Erythroblast (primary cell): ENCODE measurements at places on chromosomes 12 and 14.

DNA sequence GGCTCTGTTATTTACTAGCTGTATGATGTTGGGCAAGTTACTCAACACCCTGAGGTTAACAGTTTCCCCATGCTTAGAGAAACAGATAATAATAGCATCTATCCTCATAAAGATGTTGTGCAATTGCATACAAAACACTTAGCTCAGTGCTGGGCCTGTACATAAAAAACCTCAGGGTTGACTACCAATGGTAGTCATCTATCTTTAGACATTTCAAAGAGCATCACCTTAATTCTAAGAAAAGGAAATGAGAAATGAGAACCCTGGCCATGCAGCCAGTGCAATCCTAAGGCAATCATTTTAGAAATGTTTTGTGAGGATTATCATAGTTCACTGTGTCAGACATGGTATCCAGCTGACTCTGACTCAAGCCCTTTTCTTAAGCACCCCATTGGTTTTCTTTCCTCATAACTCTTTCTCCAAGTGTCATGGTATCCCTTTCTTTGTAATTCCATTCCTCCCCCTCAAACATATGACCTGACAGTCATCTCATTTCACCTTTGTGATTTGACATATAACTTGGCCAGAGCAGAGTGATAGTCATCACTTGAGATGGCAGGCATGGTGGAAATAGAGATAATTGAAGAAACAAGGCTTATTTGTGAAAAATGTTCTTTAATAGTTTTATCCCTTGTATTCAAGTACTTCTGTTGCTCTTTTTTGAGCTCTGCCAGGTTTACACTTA is 29.5 kb upstream of the OSBPL8 start:
- DNase-seq, result no peak

DNA sequence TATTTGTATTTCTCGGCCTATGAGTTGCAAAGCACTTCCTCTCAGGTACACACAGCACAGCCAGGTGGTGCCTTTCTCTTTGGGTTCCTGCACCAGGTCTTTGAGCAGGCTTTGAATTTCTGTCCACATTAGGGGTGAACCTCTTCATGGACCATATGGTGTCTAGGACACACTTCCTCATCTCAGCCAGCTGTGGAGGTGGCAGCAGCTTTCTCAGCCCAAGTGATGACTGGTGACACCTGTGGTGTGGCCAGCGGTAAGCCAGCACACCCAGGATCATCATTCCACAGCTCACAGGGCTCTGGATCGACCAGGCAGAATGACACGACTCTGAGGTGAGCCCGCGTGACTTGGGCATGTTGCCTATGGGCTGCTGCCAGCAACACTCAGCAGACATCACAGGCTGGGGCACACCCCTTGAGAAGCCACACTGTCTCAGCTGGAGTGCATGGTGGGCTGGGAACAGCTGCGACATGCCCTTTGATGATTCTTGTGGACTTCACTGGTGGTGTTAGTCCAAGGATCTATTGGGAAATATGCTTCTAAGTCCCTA is 36.8 kb downstream of the SLC5A8 start:
- no peak for DNase-seq

DNA sequence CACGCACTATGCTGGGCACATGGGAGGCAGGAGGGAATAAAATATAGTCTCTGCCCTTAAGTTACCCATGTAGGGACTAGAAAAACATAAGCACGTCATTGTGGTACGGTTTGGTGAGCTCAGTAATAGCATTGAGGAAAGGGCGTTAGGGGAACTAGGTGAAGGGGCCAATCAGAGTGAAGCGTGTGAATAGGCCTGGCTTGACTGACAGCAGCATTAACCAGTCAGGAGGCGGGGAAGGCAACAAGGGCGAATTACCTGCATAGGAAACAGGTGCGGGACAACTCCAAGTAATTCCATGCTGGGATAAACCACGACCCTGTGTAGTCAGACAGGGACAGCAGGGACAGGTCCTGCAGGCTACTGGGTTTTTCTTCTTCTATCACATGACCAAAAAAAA is 107.7 kb downstream of the UNC79 start:
- peak; percentile 16 for DNase-seq

GRCh38 chr12:58268069-58268468 is 326.7 kb downstream of the ATP23 start:
- DNase-seq, result no peak

GRCh38 chr12:4628406-4628805 is 20.4 kb downstream of the AKAP3 start:
- DNase-seq, result no peak

- DNase-seq, result no peak
These were observed 48.0 kb downstream of the PTHLH start for GRCh38 chr12:27924350-27925135.

GRCh38 chr12:5941907-5942306 is 3.2 kb downstream of the ANO2 start:
- no peak for DNase-seq

DNA sequence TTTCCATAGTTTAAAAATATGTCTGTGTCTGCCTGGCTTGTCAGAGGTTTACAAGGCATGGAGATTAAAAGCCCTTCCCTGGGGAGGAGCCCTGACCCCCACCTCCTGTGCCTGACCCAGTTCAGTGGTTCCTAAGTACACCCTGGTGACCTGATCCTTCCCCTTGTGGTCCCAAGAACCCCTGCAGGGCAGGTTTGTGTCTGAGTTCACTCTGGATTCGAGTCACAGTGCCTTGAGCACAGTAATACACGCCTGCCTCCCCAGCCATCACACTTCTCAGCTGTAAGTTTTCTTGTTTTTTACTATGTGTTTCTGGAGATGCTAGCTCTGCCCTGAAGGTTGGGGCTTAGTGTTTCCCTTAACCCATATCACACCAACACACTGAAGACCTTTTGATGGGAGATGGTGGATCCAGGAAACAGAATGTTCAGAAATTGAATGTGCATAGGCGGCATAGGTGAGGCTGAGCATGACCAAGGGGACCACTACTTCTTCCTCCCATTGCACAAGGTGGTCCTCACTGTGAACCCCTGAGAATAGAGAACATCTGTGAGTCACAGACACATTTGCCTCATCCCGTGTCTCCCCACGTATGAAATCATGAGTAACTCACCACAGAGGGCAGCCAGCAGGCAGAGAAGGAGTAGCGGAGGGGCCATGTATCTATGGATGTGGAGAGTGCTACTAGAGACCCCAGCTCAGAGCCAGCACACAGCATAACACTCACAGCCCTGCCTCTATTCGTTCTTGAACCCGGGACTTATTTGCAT is 962.9 kb downstream of the TMEM121 start:
- no peak for DNase-seq

DNA sequence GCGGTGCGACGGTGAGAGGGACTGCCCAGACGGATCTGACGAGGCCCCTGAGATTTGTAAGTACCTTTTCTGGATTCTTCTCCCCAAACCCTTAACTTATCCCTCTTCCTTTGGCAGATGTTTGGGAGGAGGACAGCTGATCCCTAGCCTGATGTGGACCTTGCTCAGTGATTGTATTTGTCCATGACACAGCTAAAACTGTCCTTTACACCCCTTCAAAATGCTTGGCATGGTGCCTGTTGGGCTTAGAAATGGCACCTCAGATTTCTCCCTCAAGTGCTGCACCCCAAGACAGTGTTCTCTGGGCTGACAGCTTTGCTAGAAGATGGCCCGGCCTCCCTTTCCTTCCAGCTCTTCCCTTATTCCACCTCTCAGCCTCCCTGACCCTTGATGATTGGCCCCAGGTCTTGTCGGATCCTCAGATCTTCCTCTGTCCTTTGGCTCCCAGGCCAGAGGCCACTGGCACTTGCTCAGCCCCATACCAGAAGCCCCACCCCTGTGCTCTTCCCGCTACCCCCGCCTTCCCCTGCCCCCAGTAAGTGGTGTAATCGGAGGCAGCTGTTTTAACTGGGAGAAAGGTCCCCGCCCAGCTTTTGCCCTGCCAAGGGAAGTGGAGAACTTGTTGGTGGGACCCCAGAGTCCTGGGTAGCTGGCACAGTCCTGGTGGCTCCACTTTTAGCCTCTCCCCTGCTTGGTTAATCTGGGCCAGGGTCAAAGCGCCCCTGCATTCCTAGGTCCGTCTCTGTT is 8.7 kb downstream of the LRP1-AS start:
- DNase-seq, result peak; percentile 33

- DNase-seq, result no peak
These were observed 371.4 kb upstream of the TMTC1 start for GRCh38 chr12:30155001-30155730.

DNA sequence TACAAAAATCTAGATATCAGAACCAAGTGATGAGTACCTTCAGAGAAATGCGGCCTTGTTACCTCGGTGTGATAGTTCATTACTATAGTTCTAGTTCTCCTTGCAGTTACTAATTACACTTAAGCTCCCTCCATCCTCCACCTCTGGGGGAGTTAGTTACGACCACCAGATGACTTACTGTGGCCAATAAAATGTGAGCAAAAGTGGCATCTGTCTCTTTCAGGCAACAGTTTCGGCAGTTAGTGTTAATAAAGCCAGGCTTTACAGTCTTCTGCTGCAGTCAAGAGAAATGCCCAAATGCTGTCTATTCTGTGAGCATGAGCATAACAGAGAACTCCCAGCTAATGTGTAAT is 6.0 kb downstream of the TXNDC16 start:
- DNase-seq, result peak; percentile 28

GRCh38 chr12:23576372-23576771 is 373.1 kb downstream of the SOX5 start:
- no peak for DNase-seq

DNA sequence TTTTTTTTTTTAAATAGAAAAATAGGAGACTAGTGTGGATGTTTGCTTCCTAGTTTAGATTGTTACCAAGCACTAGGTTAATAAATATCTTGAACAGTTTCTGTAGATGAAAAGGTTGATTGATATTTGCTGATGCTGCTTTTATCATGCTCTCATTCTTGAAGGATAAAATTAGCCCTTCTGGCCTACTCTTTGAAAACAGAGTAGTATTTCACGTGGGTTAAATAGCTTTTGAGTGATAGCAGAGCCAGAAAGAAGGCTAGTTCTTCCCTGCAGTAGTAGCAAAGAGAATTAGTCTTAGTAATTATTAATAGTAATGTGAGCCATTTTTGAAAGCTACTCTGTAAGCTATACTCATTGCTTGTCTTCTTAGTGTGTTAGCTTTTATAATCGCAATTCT is 5.2 kb downstream of the NEDD1 start:
- no peak for DNase-seq

DNA sequence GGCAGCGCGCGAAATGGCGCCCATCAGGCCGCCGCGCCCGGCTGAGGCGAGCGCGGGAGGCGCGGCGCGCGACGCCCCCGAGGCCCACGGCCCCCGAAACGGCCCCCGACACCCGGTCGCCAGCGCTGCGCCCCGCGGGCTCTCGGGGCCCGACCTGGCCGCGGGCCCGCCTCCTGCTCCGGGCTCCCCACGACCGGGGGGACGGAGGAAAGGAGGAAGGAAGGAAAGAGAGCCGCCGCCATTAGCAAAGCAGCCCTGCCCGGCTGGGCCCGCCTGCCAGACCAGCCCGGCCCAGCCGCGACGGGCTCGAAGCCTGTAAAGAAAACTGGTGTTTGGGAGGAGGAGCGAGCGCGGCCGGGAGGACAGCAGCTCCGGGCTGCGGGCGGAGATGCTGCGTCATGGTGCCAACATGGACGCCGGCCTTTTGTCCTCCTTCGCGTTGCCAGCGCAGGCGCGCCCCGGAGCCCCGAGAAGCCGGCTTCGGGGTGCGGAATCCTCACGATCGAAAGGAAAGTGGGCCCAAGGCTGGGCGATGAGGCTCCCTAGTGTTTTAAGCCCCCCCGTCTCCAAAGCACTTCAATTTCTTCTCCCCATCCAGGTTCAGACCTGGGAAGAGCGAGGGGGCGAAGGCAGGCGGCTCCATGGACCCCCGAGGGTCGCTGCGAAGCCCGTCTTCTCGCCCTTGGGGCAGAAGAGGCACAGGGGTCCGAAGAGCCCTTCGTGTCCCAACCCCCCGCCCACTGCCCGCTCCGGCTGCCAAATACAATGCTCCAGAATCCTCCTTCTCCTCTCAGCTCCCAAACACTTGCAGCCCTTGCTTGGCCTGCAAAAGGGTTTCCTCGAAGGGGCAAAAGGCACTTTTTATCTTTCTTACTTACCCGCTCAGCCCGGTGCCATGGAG is 2.9 kb upstream of the SETD1B start:
- peak; percentile 90 for DNase-seq

DNA sequence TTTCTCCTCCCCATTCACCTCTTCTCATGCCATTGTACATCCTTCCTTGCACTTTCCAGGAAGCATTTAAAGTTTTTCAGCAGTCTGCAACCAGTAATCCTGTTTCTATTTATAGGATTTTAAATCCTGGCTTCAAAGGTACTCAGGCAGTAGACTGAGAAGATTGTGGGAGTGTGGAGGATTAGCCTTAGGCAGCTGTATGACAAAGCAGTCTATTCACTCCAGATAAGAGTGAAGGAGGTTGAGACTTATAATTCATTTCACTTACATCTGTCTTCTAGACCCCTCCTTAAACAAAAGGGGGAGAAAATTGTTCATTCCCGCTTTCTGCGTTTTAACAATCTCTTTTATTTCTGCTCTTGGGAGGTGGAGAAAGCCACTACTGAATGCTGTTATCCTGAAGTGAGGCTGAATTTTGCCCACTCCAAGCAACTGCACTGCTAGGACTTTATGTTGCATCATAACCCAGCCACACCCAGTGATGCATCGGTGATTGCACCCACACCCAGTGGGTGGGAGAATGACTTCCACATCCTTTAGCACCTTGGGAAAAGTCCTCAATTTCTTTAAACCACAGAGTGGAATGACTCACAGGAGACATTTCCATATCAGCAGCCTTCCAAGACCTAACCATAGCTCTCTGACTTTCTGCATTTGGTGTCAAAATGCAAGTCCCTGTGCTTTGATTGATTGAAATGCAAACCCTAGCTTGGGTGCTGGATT is 382.5 kb upstream of the ATP2B1 start:
- peak; percentile 76 for DNase-seq

- DNase-seq, result no peak
These were observed 32.3 kb upstream of the FICD start for GRCh38 chr12:108482717-108483212.

DNA sequence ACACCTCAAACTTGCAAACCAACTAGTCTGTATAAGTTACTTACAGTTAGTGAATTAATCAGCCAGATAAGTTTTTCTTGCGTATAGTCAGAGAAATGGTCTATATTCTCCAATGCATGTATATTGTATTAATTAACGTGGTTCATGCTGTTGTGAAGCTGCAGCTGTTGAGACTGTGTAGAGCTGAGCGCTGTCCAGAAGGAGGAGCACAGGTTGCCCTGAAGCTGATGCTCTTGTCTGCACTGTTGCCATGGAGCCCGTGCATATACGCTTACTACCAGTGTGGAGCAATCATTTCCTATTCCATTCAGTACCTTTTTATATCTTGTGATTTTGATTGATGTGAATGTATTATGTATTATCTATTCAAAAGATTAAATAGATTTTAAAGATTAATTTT is 74.3 kb upstream of the ARID2 start:
- peak; percentile 26 for DNase-seq

DNA sequence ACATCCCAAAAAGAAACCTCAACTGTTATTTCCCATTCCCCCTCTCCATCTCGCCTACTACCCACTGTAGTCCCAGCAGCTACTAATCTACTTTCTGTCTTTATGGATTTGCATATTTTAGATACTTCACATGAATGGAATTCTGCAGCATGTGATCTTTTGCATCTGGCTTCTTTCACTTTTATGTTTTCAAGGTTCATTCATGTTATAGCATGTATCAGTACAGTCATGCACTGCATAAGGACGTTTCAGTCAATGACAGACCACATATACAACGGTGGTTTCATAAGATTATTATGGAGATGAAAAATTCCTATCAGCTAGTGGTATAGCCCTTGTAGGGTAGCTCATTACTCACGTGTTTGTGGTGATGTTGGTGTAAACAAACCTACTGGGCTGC is 24.5 kb downstream of the PCNX4 start:
- DNase-seq, result no peak
